Myocyte (in vitro differentiated cells): ENCODE measurements at places on chromosomes 6 and 20.
A peak's percentile ranks its signal among the peaks of the same experiment; 100 is the strongest.

- no peak for DNase-seq
Measured at GRCh38 chr6:31762878-31763618, 592 bp downstream of the SAPCD1 start.

GRCh38 chr6:169271158-169271876, 17.7 kb upstream of the THBS2 start:
- no peak for DNase-seq

DNA sequence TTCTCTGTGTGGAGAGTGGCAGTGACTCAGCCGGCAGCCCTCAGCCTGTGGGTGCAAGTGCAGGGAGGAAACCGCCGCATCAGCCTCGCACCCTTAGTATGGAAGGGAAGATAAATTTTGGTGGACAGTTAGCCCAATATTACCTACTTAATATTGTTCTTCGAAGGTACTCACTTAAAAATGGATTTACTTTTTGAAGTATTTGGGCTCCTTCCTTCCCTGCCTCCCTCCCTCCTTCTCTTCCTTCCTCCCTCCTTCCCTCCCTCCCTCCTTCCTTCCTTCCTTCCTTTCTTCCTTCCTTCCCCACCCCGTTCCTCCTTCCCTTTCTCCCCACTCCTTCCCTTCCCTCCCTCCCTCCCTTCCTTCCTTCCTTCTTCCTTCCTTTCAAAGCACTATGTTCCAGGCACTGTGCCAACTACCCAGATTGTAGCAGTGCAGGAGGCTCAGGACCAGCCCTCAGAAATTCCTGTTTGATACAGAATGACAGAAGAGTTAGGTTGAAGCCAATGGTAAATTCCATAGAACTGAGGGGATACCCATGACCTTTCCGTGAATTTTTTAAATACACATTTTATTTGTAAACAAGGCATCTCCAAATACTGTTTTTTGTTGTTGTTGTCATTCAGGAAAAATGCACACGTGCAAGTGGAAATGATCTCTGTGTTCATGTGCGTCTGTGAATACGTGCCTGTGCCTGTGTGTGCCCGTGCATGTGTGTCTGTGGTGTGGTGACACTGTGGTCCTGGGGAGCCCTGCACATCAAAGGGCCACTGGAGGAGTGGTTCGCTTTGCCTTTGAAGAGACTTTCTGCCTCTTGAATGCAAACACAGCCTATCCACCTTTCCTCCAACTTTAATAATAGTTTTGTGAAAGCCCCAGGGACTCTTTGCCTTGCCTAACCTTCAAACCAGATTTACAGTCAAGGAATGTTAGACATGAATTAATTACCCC, 141.7 kb downstream of the EDN3 start:
- DNase-seq = no peak

- peak; percentile 83 for DNase-seq
Measured at GRCh38 chr6:165662749-165663376, at the start of gene PDE10A. Gene PDE10A, minus strand, starts transcription at chr6:165663241. Its CDS starts 430 bp downstream, at chr6:165662811.

GRCh38 chr20:62655282-62656196, 13.2 kb downstream of the SLCO4A1 start:
- DNase-seq = no peak

- no peak for DNase-seq
Measured at GRCh38 chr6:170156448-170157375, 134.2 kb downstream of the DLL1 start.

GRCh38 chr6:94065707-94066337, 646.5 kb upstream of the EPHA7 start:
- no peak for DNase-seq
